8988T (cell line): ENCODE measurements at places on chromosomes 12 and 14.

GRCh38 chr12:121578230-121579189 lies 2.3 kb downstream of the KDM2B start:
- DNase-seq = no peak

DNA sequence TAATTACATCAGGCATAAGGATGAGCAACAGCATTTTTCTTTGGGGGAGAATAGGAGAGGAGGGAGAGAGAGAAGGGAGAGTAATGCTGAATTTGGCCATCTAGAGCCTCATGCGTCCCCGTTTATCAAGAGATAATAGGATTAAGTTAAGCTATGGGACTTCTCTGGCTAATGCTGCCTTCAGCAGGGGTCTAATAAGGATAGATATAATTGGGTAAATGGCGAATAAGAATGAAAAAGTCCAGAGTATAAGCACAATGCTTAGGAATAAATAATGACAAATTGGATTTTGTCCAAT lies 470.0 kb downstream of the EGLN3 start:
- no peak for DNase-seq

- no peak for DNase-seq
Measured at GRCh38 chr12:50221228-50222008, 54.2 kb upstream of the CERS5 start.

GRCh38 chr12:3944620-3945019 lies 71.4 kb upstream of the PARP11 start:
- no peak for DNase-seq

GRCh38 chr12:130246560-130246959 lies 84.3 kb downstream of the FZD10 start:
- no peak for DNase-seq
